CMK (cell line): ENCODE measurements at places on chromosomes 5 and 9.

DNA sequence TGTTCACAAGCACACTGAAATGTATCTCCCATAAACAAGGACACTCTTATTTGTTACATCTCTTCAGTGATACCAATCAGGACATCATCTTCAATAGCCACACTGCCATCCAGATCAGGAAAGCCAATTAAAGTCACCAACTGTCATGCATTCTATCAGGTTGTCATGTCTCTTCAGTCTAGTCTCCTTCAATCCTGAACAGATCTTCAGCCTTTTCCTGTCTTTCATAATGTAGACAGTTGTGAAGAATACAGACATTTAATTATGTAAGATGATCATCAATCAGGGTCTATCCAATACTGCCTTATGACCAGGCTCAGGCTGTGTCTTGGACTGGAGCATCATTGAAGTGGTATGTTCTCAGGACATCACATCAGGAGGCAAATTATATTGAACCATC, 419.8 kb upstream of the SMC2 start:
- DNase-seq, result no peak

GRCh38 chr5:102561894-102562760, 63.3 kb upstream of the SLCO6A1 start:
- no peak for DNase-seq

DNA sequence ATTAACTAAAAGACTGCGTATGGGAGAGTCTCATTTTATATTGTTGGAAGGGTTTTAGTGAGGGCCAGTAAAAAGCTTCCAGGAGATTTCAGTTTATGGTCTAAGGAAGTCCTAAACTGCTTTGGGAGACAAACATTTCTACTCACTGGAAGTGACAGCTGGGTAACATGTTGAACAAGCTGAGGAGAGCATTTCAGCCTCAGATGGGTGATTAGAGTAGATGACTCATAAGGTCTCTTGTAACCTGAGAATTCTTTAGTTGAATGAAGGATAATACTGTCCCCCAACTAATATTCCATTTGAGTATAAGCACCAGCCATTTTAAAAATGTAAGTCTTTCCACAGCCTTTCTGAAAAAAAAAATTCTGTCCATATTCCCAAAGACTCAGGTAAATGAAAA, 218.0 kb upstream of the C9orf72 start:
- DNase-seq, result no peak

DNA sequence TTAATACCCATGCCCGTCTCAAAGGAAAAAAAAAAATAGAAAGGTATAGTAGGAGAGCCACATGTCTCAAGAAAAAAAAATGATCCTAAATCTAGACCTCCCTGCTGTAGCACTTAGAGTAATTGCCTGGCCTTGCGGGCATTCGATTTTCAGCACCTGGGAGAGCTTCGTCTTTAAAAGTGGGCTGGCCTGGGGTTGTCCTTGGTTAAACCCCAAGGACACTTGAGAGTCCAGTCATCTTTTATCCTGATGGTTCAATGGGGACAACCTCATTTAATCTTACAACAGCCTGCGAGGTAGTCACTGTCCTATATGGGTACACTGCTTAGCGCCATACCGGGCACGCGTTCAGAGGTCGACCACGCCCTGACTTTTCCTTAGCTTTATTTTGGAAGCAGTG, 60.1 kb downstream of the MAT2B start:
- no peak for DNase-seq

DNA sequence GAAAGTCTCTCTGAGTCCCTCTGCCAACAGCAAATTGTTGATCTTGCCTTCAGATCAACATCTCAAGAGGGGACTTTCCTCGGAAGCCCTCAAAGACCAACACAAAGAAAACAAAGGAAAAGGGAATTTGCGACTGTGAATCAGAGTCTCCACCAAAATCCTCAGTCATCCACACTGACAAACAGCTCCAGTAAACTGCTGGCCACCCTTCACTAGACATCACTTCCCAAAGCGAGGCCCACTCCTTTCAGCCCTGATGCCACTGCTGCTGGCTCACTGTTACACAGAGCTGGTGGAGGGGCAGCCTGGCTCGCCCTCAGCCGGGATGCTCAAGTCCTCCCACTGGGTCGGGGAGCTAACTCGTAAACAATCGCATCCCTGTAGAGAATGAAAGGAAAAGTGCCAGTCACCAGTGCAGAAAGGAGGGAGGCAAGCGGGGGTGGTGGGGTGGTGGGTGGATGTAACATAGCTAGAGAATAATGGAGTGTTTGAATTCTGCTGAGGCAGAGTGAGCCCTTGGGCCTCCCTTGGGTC, 1.3 kb downstream of the FGF1 start:
- no peak for DNase-seq

DNA sequence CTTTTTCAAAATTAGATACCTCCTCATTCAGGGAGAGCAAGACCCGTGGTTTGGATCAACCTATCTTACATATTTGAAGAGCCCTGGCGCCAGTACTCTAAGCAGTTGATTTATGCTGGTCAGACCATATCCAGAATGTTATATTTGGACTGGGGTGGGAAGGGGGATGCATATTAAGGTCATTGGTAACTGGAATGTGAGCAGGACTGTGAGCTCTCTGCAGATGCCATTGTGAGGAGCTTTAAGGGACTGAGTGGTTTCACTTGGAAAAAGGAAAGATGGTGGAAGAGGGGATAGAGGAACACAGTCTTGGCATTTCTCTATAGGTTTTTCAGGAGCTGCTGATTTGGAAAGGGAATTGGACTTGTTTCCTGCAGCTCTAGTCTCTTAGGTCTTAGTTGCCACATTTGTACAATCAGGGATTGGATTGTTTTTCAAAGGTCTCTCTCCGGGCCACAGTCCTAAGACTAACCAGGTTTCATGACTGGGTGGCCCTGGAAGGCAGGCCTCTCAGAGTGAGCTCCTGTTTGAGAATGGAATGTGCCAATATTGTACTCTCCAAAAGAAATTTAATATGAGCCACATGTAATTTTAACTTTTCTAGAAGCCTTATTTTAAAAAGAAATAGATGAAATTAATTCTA, 25.8 kb upstream of the F2R start:
- no peak for DNase-seq

- DNase-seq, result no peak
Measured at GRCh38 chr9:4147476-4148230, 152.2 kb downstream of the GLIS3 start.

DNA sequence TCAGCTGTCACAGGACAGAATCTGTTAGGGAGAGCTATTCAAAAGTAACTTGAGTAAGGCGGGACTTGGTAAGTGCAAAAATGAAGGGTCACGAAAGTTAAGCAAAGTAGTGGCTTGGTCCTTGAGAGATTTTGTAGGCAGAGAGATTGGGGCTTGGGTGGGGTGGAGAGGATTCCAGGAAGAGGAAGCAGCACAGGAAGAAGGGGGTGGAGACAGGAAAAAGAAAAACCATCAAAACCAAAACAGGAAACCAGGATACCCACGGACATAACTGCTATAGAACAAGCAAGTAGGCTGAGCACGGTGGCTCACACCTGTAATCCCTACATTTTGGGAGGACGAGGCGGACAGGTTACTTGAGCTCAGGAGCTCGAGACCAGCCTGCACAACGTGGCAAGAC, 3.7 kb downstream of the ROPN1L start:
- DNase-seq, result peak; percentile 64

DNA sequence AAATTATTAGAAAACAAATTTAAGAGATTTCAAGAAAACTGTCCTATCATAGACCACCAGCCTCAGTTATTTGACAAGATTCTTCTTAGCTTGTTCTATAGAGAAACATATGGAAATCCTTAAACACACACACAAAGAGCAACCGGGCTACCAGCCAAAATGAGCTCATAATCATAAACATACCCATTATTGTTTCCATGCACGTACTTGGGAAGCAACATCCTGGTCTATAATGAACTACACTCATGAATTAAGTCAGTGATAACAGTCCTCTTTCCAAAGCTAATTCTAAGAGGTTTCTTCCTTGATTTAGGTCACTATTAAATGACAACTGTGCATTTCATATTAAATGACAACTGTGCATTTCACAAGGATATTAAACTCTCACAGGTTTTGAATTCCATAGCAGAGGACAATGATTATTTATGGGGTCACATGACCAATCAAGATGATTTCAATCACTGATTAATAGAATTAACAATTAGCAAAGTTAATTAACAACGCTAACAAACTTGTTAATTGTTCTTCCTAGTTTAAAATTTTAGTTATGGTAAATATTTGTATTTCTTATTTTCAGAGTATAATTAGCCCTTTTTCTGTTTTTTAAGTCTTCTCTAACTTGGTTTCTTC, 77.0 kb downstream of the OXCT1 start:
- no peak for DNase-seq

GRCh38 chr5:135602882-135603721, 24.3 kb upstream of the CXCL14 start:
- no peak for DNase-seq

DNA sequence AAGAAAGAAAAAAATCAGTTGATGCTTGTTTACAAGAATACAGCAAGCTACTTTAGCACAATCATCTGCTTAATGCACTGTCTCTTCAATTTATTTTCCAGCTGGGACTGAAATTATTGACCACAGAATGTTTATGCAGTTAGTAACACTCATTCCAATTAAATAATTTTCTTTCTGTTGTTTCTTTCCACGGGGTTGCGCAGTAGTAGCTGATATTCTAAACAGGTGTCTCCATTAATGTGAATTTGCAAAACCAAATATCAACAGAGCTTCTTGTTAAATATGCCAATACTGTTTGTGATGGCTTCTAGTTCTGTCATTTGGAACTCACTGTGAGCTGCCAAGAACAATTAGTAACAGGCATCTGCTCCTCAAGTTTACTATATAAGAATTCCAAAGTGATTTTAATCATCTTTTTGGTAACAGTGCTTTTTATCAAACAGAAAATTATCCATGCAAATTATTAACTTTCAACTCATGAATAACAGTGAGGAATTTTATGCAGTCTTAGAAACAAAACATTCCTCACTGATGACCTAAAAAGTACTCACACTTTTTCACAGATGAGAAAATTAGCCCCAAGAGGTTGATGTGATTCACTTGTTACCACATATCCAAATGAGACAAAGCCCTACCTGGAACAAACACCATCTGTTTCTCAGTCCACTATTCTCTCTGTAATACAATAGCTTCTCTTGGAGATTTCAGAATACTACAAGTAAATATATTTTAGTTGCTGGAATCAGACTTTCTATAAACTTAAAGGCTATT, 567.6 kb upstream of the RGMB start:
- DNase-seq, result no peak

GRCh38 chr5:170522211-170523141, 18.7 kb downstream of the KCNIP1 start:
- DNase-seq, result no peak

GRCh38 chr9:86600291-86600690, 246.1 kb upstream of the TUT7 start:
- no peak for DNase-seq

GRCh38 chr5:180027459-180028089, 44.0 kb downstream of the RNF130 start:
- DNase-seq, result no peak

GRCh38 chr9:116090030-116090770, 63.4 kb upstream of the PAPPA start:
- no peak for DNase-seq

DNA sequence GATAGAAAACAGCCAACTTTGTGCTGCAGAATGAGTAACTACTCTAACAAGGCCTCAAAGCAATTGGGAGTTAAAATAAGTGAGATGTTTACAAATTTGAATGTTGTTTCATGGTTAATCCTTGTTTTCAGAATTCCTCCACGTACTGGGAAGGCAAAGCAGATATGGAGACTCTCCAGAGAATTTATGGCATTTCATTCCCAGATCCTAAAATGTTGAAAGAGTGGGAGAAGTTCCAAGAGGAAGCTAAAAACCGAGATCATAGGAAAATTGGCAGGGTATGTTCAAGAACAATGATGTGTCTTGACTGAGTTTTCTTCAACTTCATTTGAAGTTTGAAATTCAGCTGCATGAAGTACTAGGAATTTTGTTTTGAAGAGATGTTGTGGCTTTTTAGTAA, 16.4 kb downstream of the TARS1 start:
- no peak for DNase-seq

DNA sequence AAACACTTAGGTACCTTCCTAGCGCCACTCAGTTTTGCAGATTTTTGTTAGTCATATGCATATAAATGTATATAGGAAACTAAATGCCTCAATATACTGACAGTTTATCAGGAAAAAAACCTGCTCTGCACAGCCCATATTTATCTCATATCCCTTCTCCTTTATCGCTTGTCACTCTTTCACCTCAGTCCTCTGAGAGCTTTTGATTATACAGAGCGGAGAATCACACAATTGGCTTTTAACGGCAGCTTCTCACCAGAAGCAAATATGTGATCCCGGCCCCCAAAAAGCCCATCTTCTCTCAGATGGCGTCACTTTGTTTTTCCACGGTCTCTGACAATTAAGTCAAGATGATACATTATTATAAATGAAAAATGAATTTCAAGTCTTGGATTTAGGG, 362.6 kb downstream of the DNAH5 start:
- no peak for DNase-seq

DNA sequence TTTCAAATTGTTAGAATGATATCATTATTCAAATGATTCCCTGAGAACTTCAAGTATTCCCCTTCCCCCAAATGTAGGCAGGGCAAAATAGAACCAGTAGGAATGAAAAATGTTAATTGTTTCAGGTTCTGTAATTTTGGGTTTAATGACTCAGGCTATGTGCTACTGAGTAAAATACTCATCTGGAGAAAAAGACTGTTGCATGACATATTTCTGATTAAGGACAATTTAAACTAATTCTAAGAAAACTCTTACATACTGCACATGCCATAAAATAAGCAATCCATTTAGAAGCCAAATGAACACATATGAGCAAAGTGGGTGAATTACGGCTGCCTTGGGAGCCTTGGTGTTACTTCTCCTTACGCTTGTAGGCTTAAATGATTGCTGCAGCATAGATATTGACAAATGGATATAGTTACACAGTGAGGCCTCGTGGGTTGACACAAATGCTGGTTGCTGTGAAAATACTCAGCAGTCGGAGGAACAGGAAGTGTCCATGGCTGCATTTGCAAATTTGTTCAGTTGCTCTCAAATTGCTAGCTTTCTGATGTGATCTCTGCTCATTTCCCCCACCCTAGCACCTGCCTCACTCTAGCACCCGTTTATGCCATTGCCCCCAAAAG, 174.9 kb upstream of the DMAC1 start:
- no peak for DNase-seq

- DNase-seq, result no peak
Measured at GRCh38 chr5:89988998-89989655, 420.4 kb downstream of the CETN3 start.

DNA sequence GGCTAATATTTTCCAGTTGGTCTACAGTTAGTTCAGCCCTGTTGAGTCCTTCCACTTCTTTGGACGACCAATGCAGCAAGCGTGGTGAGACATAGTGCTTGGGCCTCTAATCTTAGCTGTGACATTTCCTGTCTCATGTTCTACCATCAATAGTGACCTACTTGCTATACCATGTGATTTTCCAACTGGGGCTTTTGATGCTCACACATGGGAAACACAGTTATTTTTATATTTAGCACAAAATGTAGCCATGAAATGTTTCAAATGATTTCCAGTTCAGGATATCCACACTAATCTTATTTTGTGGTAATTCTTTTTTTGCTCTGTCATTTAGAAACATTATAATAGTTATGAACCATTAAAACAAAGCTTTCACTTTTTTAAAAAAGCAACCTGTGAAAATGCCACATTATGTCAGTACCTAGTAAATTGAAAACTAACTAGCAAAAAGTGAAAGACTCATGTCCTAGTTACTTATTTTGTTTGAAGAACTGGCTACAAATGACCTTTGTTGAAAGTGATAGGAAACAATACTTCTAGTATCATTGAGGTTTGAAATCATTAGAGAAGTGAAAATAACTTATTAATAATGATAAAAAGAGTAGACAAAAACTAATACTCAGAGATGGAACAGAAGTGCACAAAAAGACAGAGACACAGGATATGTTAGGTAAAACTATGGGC, 18.3 kb downstream of the MARCHF3 start:
- DNase-seq, result no peak
